ENCODE measurements at places on chromosomes 3 and 15.

DNA sequence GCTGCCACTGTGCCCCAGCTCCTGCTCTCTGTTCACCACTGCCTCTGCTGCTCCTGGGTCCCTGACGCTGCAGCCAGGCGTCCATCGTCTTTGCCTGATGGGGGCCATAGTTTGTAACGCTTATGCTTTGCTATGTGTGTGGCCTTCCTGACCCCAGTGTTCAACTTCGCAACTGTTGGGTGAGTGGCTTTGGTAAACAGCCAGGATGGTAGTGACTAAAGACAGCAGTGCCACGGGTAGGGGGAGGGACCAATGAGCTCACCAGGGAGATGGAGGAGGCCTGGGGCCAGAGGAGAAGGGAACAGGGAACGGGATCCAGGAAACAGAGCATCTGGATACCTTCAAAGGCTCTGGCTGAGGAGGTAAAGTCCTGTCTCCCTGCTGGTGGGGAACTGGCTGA lies 75.9 kb upstream of the ALDH1L1 start:
- no peak for DNase-seq

GRCh38 chr15:90807074-90807785 lies 61.2 kb upstream of the FURIN start:
- no peak for DNase-seq

- DNase-seq, result no peak
These were observed 4.8 kb downstream of the HAPLN3 start for GRCh38 chr15:88890495-88890894.

- no peak for DNase-seq
These were observed 107.1 kb upstream of the TPM1 start for GRCh38 chr15:62935300-62936081.

DNA sequence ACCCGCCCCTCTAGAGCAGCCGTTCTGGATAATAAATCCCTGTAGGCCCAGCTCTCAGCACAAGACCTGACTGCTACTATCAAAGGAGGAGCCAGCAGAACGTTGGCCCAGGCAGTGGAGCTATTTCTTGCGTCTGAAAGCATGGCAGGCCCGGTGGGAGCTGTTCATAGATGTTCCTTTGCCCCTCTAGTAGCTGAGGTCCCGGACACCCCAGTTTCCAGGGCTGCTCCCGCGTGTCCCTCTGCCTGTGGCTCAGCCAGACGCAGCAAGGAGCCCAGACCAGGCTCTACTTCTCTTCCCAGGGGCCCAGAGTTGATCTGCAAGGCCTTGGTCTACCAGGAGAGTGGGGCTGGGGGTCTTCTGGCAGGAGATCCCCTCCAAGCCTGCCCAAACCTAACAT lies 76.1 kb downstream of the FAM174B start:
- no peak for DNase-seq

DNA sequence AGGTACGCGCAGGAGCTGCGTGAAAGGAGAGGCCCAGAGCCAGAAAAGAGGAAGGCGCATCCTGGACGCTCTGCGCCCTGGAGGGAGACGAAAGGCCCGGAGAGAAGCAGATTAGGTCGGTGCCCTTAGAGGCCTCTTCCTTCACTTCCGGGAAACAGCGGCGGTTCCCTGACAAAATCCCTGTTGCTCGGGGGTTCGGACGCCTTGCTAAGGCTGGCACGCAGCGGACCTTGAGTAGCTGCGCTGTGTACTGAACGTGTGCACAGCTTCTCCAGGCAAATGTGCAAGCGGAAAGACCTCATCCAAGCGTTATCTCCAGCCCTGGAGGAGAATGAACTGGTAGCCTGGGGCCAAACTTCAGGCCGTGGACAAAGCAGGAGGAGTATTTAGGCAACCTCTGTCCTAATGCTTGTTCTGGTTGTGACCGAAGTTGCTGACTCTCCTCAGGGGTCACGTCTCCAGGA lies 3.0 kb upstream of the SOX14 start:
- DNase-seq, result no peak

All from anterior cingulate cortex (tissue), 58 donors.